ENCODE measurements at places on chromosomes 5 and 9.

DNA sequence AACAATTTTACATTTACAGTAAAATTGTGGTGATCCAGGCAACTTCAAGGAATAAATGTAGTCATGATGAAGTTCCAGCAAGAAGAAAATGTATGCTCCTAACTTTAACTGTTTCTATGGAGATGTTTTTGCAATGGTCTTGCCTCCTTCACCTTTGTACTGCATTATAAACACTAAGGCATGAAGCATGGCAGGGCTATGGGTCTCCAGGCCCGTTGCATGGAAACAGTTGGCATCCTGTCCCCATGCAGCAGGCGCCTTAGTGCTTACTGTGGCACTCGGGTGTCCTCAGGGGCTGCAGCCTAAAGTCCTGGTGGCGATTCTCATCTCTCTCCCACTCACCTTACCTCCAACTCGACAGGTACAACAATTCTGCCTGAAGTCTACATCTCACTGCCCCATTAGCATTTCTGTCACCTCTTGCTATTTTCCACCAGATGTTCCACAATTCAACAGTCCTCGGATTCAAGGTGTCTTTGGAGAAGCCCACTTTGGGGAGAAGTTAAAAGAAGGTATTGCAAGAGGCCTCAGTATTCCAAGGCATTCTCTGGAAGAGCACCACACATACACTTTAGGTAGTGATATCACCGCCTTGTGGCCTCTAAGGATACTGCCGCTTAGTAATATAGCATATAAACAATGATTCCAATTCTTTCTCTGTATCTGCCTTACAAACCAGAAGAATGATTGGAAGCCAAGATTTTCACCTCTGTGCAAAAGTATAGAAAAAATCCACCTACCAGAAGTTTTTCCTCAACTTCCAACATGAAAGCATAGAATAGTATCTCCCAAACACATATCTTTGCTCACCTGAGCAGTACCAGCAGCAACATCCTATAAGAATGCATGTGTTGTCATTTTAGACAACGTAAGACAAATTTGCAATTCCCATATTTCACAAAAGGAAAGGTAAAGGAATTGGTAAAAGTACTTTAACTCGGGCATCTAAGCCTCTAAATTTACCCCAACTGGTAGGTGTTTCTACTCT lies 5.1 kb downstream of the LIFR start:
- DNase-seq: no peak

- no peak for DNase-seq
Observed at GRCh38 chr9:78072586-78073199, 41.1 kb upstream of the GNAQ start.

DNA sequence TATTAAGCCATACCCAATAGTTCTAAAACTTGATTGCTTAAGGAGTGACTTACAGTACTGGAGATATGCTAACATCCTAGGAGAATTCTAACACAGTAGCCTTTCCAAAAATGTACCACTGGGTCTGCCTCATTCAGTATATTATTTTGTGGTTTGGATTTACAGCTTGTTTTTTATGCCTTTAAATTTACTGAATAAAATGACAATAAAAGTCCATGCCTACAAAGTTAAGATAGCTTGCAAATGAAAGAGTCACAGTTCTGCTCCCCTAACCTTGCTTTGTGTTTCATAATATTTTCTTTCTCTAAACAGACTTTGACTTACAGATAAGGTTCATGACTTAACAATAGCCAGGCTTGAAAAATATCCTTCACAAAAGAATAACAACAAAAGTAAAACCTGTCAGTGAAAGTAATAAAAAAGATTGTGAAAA lies 951.1 kb upstream of the NUDT12 start:
- no peak for DNase-seq

DNA sequence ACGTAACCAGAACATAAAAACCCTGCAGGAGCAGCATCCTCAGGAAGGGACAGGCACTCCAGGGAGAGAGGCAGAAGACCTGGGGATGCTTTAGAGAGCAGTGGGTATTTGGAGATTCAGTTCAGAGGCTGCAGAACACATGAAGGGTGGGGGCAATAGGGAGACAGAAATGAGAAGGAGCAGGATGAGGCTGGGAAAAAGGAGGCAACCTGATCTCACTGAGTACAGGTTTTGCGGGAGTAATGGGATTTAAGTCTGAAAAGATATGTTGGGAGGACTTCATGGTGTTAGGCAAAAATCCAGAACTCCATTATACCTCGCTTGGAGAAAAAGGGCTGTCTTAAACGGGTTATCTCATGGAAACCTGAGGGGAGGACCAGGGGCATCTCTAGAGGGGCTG lies 41.3 kb upstream of the GARNL3 start:
- no peak for DNase-seq

- DNase-seq: no peak
Observed at GRCh38 chr5:145975361-145976066, 39.1 kb downstream of the SH3RF2 start.

DNA sequence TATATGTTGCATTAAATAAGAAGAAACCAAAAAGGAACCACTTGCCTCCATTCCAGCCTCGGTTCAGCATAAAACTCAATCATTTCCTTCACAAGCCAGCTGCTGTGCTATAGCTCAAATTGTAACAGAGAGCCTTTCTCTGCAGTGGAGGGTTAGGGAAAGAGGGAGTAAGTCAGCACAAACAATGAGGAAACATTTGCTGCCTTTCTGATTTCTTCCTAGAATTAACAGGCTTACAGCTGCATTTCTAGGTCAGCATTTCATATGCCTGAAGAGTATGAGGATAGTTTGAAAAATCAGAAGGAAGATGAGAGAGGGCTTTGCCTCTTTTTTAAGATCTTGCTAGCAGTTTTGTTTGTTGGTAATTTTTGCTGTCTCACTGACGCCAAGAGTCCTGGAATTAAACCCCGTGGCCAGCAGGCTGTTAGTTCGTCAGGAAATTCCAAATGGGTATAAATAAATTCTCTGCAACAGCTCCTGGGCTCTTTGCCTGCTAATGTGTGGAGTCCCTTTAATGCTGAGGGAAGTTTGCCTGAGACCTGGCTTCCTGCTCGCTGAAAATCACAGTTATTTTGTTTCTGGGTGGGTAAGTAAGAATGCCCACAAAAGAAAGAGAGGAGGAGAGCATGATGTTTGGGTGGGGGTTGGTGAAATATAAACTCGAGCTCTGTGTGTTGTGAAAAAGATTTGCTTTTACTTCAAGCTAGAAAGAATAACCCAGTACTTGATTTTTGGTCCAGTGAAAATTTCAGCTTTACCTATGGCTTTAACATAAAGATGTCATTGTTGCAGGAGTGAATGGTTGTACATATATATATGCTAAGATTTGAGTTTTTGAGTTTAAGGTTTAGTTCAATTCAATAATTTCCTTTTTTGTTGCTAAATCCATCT lies 148.1 kb upstream of the DMRT1 start:
- DNase-seq: no peak

GRCh38 chr5:139910036-139910435 lies 114.4 kb downstream of the PSD2 start:
- no peak for DNase-seq

GRCh38 chr9:124493794-124494479 lies 13.3 kb downstream of the NR5A1 start:
- no peak for DNase-seq

GRCh38 chr5:26578002-26578401 lies 460.4 kb downstream of the CDH9 start:
- DNase-seq: no peak

GRCh38 chr9:95171001-95171400 lies 146.5 kb downstream of the FANCC start:
- no peak for DNase-seq

DNA sequence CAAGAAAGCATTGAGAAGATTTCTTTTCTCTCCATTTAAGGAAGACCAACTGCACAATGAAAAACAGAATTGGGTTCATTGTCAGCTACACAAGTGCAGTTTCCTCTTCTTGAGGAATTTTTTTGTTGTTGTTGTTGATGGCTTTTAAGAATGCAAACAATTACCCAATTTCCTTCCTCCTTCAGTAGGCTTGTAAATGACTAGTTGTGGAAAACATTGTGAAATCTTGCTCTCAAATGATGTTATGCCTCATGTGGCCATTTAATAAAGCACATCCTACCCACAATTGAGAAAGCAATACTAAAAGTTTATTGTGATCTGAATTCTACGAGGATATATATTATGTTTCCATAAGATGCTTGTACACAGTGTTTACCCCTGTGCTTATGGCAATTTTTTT lies 171.6 kb downstream of the FAM174A start:
- DNase-seq: no peak

GRCh38 chr9:133576031-133576874 lies 32.9 kb downstream of the FAM163B start:
- no peak for DNase-seq

GRCh38 chr5:173671121-173671949 lies 54.9 kb upstream of the BOD1 start:
- no peak for DNase-seq

GRCh38 chr9:121354141-121354540 lies 15.9 kb downstream of the STOM start:
- no peak for DNase-seq

DNA sequence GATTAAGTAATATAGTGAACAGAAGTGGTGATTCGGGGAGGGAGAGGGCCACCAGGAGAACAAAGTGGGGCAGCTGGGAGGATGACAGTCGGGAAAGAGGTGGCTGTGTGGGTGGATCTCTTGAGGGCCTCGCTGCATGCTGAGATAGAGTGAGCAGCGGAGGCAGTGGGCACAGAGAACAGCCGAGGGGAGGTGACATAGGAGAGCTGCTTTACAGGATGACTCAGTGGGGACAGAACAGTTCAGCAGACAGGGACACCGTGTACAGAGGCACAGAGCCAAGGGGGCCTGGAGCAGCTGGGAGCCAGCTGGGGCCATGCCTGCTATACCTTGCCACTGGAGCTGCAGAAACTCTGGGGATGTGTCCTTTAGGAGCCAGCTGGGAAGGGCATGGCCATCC lies 273.9 kb downstream of the GADD45G start:
- DNase-seq: no peak

GRCh38 chr5:180950291-180950949 lies 38.2 kb upstream of the BTNL3 start:
- DNase-seq: no peak

DNA sequence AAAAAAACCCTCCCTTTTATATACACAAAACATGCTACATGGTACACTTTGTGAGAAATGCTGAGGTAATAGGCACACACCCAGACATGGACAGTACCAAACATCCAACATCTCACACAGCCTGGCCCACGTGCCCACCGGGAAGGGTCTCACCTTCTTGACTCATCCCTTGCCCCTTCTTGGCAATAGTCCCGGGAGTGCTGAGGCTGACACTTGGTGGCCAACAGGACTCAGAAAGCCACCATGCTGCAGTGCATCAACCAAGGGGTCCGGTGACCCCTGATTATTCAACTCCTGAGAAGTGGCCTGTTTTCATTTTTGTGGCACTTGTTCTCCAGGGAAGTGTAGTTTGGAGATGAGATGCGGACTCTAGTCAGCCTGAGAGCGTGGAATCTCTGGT lies 35.0 kb downstream of the ANGPTL2 start:
- no peak for DNase-seq

GRCh38 chr5:125775896-125776295 lies 647.3 kb upstream of the GRAMD2B start:
- DNase-seq: no peak

GRCh38 chr5:170120576-170120975 lies 14.9 kb downstream of the FOXI1 start:
- no peak for DNase-seq

DNA sequence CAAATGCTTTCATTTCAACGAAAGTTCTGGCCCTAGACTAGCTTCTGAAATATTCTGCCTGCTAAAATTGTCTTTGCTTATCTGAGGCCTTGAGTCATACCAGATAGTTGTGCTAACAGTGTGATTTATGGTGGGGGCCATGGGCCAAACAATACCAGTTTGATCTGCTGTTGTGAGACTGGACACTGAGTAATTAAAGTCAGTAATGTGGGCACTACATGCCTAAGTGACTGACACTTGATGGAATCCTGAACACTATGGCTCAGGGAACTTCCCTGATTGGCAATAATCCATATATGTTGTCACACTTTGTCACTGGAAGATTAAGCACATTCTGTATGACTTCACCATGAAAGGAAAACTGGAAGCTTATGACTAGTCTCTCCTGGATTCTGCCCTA lies 127.6 kb upstream of the CYLC2 start:
- no peak for DNase-seq

GRCh38 chr5:58950224-58950623 lies 367.3 kb downstream of the RAB3C start:
- no peak for DNase-seq

DNA sequence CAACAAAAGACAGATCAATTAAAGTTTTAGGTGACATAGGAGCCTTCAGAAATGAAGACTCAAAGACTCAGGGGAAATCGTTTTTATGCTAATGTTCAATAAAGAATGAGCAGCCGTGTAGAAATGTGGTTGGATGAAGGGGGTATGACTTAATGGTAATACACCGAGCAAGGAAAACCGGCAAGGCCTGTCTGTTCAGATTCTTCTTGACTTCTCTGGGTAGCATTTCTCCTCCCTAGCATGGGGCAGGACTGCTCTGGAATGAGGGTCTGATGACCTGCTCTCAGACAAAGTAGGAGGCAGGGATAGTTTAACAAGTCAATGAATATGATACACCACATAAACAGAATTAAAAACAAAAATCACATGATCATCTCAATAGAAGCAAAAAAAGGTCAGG lies 487.4 kb downstream of the ZNF608 start:
- DNase-seq: no peak

- DNase-seq: no peak
Observed at GRCh38 chr9:21919377-21920362, 74.5 kb downstream of the CDKN2A start.

DNA sequence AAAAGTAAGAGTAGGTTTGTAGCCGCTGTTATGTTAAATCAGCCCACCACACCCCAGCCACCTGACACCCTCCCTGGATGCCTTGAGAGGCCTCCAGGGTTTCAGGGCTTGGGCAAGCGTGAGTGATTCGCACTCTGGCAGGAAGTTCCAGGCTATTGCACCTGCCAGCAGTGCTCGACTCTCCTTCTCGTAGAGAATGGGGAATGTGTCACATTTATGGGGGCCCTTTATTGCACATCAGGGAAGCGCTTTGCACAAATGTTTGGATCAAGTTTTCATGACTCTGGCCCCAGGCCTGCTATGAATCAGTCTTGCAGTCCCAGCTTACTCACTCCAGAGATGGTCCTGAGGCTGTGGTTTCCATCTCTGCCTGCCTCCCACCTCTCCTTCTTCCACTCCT lies 66.1 kb upstream of the ADRA1B start:
- no peak for DNase-seq

- DNase-seq: no peak
Observed at GRCh38 chr5:106825374-106825773, 845.4 kb downstream of the EFNA5 start.

DNA sequence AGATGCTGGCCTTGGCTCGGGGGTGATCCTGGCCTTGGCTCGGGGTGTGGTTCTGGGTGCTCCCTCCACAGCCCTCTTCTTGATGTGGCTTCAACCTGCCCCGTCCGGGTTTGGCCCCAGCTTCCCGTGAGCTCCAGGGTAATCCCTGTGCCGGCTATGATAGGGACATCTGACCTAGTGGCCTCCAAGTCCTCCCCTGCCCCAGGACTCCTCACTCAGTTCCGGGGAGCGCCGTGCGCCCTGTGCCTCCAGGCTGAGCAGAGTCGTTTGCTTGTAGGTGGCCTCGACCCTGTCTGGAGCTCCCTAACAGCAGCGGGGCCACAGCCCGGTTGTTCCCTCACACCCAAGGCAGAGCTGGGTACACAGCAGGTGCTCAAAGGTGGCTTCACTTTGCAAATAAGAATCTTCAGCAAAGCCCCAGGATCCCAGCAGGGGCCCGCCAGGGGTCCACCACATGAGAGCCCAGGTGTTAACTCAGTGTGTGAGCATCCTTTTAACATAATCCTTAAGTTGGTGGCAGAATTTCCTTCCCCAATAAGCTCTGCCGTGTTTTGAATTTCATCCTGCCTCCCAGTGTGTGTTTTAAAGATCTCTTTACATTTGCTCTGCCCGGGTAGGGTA lies 32.3 kb upstream of the CEP72 start:
- no peak for DNase-seq

GRCh38 chr9:12878351-12878978 lies 103.6 kb downstream of the LURAP1L start:
- no peak for DNase-seq

All from stimulated activated CD8-positive, alpha-beta memory T cell treated with anti-CD3 and anti-CD28 coated beads, Interleukin-2, amount 100 ng/mL, for 1 hour (primary cell).